ENCODE measurements at places on chromosomes 12 and 14.
A peak's percentile ranks its signal among the peaks of the same experiment; 100 is the strongest.

GRCh38 chr14:71566276-71566675, 366.0 kb upstream of the RGS6 start:
- DNase-seq = no peak

- DNase-seq = no peak
Observed at GRCh38 chr14:67722293-67722692, 20.6 kb downstream of the RDH12 start.

GRCh38 chr12:102478405-102479098, 1.8 kb downstream of the IGF1 start:
- DNase-seq = no peak

- DNase-seq = no peak
Observed at GRCh38 chr14:31842899-31843298, 234.2 kb upstream of the ARHGAP5 start.

DNA sequence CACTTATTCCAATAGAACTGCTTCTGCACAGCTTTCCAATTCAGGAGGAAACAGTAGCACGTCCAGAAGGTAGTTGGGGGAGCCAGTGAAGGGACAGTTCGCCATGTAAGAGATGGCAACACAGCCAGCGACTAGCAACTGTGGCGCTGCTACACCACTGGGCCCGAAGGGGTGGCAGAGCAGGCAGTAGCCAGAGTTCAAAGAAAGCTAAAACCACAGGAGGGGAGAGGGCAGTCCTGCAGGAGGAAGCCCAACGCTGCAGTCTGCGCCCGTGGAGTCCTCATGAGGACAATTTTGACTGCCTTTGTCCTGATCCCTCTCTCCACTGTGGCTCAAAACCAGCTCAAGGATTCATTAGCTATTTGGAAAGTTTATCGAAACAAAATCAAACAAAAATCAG, 591.2 kb downstream of the VRK1 start:
- no peak for DNase-seq

- peak; percentile 65 for DNase-seq
Observed at GRCh38 chr14:106436310-106436905, 910.0 kb downstream of the TMEM121 start.

- DNase-seq = no peak
Observed at GRCh38 chr12:49946086-49946485, 4.5 kb upstream of the AQP2 start.

GRCh38 chr12:56257071-56257470, 1.1 kb downstream of the ANKRD52 start:
- no peak for DNase-seq

- no peak for DNase-seq
Observed at GRCh38 chr14:69038455-69039287, 59.6 kb upstream of the ACTN1 start.

DNA sequence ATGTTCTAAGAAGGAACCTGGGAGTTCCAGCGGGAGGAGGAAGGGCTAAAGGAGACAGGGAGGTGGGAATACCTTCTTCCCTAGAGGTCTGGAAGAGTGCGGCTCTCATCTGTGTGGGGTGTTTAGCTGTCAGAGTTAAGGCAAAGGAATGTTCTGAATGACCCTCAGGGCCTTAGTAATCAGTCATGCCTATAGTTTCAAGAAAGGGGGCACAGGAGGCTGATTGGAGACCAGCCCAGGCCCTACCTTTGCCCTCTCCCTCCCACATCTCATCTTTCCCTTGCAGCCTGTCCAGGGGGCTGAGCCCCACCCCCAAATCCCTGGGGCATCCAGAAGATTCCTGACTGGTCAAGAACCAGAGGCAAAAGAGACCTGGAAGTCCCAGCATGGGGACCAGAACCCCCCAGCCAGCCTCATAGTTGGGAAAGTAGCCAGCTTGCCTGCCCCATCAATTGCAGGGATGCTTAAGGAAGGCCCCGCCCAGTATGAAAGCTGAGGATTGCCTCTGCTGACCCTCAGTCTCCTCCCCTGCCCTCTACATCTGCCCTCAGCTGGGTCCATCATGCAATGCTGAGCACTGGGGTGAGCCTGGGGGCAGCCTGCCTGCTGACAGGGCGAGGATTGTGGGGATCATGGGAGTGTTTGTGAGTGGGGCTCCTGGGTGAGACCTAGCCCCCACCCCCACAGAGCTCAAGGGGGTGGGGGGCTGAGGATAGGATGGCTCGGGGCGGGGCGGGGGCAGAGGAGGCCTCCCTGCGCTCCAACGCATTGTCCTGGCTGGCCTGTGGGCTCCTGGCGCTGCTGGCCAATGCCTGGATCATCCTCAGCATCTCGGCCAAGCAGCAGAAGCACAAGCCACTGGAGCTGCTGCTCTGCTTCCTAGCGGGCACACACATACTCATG, 1.8 kb downstream of the GPR162 start:
- DNase-seq = no peak

DNA sequence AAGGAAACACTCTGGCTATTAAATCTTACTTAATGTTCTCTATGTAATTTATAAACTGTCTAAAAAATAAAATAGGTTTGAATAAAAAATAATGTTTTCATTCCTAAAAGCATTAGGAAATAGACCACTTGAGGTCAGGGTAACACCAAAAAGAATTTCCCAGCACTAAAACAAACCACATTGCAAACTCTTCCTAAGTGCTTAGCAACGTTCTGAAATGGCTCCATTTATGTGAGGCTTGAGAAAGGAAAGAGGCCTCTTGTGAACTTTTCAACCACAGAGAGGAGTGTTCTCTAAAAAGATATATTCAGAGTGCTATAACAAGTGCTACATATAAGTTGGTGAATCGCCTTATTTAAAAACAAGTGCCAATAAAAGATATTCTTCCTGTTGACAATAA, 42.7 kb downstream of the ALX1 start:
- DNase-seq = no peak

- no peak for DNase-seq
Observed at GRCh38 chr14:73717266-73717665, 3.1 kb upstream of the PNMA1 start.

DNA sequence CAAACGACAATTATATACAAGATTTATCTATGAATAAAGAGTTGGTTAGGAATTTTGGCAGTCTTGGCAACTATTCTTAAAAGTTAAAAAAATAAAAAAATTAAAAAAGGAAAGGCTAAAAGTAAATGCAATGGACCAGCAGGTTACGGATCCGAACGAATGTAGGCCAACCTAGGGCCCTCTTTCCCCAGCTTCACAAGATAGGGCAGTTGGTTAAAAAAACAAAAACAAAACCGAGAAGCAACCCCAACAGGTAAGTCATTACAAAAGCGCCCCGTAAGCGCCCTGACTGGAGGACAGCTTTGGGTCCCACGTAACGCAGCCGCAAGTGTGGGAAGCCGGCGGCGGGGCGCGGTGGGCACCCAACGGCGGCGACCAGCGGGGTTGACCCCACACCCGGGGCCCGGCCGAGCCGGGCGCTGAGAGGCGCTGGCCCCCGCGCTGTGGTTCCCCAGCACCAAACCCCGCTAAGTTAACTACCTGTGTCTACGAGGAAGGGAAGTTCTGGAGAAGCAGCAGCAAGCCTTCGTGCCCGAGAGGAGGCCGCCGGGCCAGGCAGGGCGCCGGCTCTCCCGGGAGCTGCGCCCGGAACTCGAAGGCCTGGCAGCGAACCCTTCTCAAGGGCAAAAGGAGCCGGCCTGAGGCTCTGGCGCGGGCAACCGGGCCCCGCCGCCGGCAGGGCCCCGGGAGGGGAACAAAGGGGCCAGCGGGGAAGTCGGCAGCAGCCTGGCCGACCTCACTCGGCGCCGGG, 882 bp downstream of the HECTD1 start:
- DNase-seq = peak; percentile 24

- no peak for DNase-seq
Observed at GRCh38 chr12:107405436-107405835, 280.2 kb upstream of the PWP1 start.

GRCh38 chr14:102510616-102511520, 1.3 kb upstream of the ANKRD9 start:
- no peak for DNase-seq

GRCh38 chr12:29187756-29188155, 38.7 kb downstream of the FAR2 start:
- no peak for DNase-seq

DNA sequence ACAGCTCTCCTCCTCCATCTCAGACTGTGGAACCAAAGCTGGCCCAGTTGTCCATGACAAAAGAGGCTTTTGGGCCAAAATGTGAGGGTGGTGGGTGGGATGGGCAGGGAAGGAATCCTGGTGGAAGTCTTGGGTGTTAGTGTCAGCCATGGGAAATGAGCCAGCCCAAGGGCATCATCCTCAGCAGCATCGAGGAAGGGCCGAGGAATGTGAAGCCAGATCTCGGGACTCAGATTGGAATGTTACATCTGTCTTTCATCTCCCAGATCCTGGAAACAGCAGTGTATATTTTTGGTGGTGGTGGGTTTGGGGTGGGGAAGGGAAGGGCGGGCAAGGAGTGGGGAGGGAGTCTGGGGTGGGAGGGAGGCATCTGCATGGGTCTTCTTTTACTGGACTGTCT, 11.8 kb upstream of the TAMALIN start:
- DNase-seq = no peak

GRCh38 chr12:117039891-117040309, 59.3 kb downstream of the TESC start:
- DNase-seq = no peak

DNA sequence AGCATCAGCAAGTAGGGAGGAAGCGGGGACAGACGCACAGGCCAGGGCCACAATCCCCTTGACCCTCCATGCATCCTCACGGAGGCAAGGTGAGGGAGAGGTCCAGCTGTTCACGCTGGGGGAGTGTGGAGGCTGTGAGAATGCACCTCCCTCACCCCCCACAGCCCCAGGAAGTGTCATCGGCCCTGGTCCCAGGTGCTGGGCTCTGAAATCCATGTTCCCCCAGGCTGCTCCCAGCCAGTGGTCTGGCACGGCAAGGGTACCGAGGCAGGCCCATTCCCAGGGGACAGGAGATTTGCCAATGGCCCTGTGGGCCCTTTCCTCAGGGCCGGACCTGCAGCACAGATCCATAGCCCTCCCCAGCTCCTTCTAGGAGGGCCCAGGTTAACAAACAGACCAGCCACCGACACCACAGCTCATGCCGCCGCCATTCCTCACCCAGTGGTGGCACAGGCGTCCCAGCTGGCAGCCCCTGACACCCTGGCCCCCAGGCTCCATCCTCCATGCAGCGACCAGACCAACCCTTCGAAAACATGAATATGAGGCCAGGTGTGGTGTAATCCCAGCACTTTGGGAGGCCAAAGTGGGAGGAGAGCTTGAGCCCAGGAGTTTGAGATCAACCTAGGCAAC, 21.9 kb upstream of the EIF5 start:
- no peak for DNase-seq

- no peak for DNase-seq
Observed at GRCh38 chr12:84157170-84157569, 755.4 kb downstream of the SLC6A15 start.

GRCh38 chr14:60184146-60184904, 19.1 kb upstream of the DHRS7 start:
- DNase-seq = peak; percentile 12

- no peak for DNase-seq
Observed at GRCh38 chr14:32710731-32711680, 227.7 kb upstream of the NPAS3 start.
